ENCODE measurements at places on chromosomes 12 and 14. TPM values are rescaled to one million over a fixed set of nuclear protein-coding genes. Genes with fewer than 3 reads are reported as not detected.

GRCh38 chr12:473863-474577, 14.3 kb downstream of the B4GALNT3 start:
- no peak overlapping the region for H3K27ac ChIP-seq
- no peak for DNase-seq
- H3K27me3 ChIP-seq = no peaks in the 10 kb centered on the region

DNA sequence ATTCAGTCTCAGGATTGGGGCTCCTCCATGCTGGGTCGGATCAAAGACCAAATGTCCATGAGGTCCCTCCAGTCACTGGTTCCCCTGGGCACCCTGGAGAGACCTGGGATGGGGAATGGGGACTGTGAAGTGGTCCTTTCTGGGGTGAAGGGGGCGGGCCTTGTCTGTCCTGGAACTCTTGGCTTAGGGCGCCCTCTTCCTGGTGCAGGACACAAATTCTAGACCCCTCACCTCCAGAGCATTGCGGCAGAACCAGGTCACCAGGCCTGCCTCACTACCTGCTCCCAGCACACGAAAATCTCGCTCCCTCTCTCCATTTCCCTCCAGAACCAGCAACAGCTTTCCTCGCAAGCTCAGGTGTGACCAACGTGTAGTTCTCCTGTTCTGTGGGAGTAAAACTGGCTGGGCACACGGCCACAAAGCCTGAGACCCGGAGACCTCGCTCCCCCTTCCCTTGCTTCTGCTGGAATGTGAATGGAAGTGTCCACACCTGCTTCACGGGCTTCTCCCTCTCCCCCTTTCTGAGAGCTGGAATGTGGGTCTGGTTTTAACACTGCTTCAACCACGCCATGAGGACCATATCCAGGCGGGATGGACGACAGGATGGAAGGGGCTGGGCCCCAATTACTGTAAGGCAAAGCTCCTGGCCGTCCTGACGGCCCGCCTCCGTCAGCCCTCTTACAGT, 112.7 kb downstream of the SCARB1 start:
- H3K36me3 ChIP-seq = no peaks in the 10 kb centered on the region
- H3K27me3 ChIP-seq = no peaks in the 10 kb centered on the region
- peaks cover 19% of the 10 kb centered on the region for H3K4me1 ChIP-seq

GRCh38 chr12:49950273-49951251, at the start of gene AQP2:
AQP2 (plus strand) TSS chr12:49950737; CDS start chr12:49950831, 94 bp downstream.
- H3K27me3 ChIP-seq = no peaks in the 10 kb centered on the region
- peaks cover 3% of the 10 kb centered on the region for H3K4me1 ChIP-seq
- no peak within 1 kb of the TSS for H3K4me3 ChIP-seq
- no peaks in the 10 kb centered on the region for H3K36me3 ChIP-seq

- no peaks in the 10 kb centered on the region for H3K4me1 ChIP-seq
- H3K27ac ChIP-seq = no peak overlapping the region
- DNase-seq = no peak
- H3K36me3 ChIP-seq = no peaks in the 10 kb centered on the region
- H3K27me3 ChIP-seq = peaks cover 83% of the 10 kb centered on the region
These were observed 68.9 kb downstream of the DAD1 start for GRCh38 chr14:22519877-22520685.

DNA sequence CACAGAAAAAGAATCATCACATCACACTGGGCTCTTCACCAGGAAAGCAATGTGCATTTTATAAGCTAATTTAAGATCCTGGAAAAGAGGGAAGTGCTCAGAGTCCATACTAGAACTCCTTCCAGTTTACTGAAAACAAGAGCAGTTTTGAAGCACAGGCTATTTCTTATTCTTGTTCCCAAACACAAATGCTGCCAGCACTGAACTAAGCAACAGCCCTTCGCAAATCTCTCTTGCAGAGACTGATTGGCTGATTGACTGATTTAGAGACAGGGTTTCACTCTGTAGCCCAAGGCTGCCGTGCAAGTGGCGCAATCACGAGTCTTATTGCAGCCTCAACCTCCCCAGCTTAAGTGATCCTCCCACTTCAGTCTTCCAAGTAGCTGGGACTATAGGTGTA, 44.8 kb downstream of the BCL2L14 start:
- no peak overlapping the region for H3K27ac ChIP-seq
- no peak for DNase-seq
- no peak overlapping the region for H3K4me3 ChIP-seq
- no peaks in the 10 kb centered on the region for H3K4me1 ChIP-seq
- H3K36me3 ChIP-seq = no peaks in the 10 kb centered on the region

GRCh38 chr12:88185988-88186387, 43.9 kb downstream of the TMTC3 start:
- peak; percentile 1 for DNase-seq
- no peaks in the 10 kb centered on the region for H3K36me3 ChIP-seq
- H3K27ac ChIP-seq = no peak overlapping the region
- H3K27me3 ChIP-seq = no peaks in the 10 kb centered on the region
- H3K4me3 ChIP-seq = no peak overlapping the region
- peaks cover 13% of the 10 kb centered on the region for H3K4me1 ChIP-seq

GRCh38 chr12:100197486-100197885, 3.1 kb upstream of the ACTR6 start:
- H3K4me3 ChIP-seq = no peak overlapping the region
- peaks cover 8% of the 10 kb centered on the region for H3K4me1 ChIP-seq
- H3K36me3 ChIP-seq = peaks cover 19% of the 10 kb centered on the region
- H3K27me3 ChIP-seq = no peaks in the 10 kb centered on the region
- H3K27ac ChIP-seq = no peak overlapping the region

DNA sequence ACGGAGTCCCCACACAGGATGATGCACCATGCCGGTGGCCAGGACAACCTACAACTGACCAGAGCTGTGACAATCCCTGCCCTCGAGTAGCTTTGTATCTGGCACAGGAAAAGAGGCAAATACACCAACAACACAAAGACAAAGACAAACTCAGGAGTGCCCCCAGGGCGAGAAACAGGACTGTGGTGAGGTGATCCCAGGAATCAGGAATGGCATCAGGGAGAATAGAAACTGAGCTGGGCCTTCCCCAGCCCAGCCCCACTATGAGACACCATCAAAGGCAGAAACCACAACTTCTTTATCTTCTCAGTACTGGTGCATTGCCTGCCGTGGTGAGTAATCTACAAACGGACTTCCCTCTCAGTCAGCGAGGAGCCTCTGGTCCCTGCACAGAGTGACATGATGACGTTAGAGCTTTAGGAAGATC, 157.7 kb downstream of the TTC7B start:
- H3K4me1 ChIP-seq = no peaks in the 10 kb centered on the region
- no peaks in the 10 kb centered on the region for H3K36me3 ChIP-seq
- H3K4me3 ChIP-seq = no peak overlapping the region
- H3K27ac ChIP-seq = no peak overlapping the region

DNA sequence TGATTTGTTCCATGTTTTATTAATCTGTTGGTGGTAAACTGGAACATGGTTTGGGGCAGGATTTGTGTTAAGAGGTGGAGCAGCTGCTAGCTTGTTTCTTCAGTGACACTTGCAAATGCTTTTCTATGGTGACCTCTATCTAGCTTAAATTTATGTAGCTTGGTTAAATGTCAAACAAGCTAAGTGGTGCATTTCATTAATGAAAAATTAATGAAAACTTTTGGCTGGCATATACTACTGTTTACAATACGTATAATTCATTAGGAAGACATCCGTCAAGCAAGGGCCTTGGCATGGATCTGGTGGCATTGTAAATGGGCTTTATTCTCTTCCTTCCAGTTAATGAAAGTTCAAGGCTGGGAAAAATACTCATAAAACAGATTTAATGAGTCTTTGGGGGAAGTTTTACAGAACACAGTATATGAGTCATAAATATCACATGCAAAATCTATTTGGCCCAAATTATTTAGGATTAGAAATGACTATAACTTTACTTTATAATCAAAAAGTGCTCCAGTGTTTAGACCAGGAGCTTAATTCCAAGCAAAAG, 807.7 kb upstream of the SEL1L start:
- H3K27ac ChIP-seq = no peak overlapping the region
- DNase-seq = no peak
- no peaks in the 10 kb centered on the region for H3K36me3 ChIP-seq
- H3K27me3 ChIP-seq = no peaks in the 10 kb centered on the region

DNA sequence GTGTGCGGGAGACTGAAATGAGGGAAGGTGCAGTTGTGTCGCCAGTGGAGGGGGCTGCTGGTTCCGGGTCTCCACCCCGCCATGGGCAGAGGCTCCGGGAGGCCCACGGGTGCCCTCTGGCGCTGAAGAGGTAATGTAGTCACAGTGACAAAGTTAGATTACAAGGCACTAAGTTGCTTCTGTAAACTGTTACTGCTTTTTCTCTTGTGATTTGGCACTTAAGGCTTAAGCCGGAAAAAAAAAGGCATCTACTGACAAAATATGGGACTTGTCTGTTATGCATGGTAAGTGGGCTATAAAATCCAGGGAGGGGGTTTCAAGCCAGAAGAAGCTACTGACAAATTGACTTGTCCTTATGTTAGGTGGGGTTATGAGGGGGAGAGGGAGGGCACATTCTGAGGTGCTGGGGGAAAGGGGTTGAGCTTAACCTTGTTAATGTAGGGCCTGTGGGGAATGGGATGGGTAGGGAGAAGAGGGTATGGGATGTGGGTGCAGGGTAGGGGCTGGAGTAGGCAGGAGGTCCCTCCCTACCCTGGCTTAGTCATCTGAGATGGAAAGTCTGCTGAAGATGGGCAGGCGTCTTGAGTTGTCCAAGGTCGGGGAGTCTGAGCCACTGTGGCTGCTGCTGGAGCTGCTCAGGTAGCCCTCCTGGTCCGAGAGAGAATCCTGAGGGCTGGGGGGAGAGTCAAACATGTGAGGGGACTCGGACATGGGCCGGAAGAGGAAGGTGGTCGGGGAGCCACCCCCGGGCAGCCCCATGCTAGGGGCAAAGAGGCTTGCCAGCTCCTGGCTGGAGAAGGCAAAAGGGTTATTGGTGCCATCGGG, 3.7 kb downstream of the ZFP36L1 start:
- H3K36me3 ChIP-seq = peaks cover 43% of the 10 kb centered on the region
- peak overlapping the region; percentile 99 for H3K27ac ChIP-seq
- H3K4me3 ChIP-seq = peak overlapping the region; percentile 83
- H3K4me1 ChIP-seq = peaks cover 83% of the 10 kb centered on the region

GRCh38 chr14:79251278-79251677, 960.0 kb downstream of the DIO2 start:
- no peak overlapping the region for H3K4me3 ChIP-seq
- H3K27me3 ChIP-seq = no peaks in the 10 kb centered on the region
- no peak for DNase-seq

- no peak overlapping the region for H3K27ac ChIP-seq
- H3K36me3 ChIP-seq = no peaks in the 10 kb centered on the region
- no peaks in the 10 kb centered on the region for H3K27me3 ChIP-seq
- no peak for DNase-seq
- H3K4me1 ChIP-seq = no peaks in the 10 kb centered on the region
These were observed 107.9 kb upstream of the GZMB start for GRCh38 chr14:24741871-24742270.

DNA sequence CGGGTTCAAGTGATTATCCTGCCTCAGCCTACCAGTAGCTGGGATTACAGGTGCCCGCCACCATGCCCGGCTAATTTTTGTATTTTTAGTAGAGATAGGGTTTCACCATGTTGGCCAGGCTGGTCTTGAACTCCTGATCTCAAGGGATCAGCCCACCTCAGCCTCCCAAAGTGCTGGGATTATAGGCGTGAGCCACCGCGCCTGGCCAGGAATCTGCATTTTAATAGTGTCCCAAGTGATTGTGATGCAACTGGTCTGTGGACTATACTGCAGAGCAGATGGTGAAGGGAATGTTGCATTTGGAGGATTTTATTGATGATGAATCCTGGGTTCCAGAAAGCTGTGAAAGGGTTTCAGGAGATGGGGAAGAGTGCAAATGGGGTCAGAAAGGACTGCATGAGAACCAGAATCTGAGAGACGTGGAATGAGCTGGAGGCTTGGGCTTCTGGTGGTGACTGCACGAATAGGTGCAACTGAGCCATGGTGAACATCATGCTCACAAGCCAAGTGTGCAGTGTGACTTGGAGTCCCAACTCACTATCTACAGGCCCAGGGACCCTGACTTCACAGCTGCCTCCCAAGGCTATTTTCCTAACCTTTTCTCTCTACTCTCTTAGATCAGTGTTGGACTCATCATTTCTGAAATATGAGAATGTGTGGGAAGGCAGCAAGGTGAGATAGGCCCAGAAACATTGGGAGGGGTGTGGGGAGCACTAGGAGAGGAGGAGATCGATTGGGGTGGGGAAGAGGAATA, 4.5 kb downstream of the RPS26 start:
- H3K4me3 ChIP-seq = no peak overlapping the region
- H3K27me3 ChIP-seq = no peaks in the 10 kb centered on the region
- H3K4me1 ChIP-seq = peaks cover 31% of the 10 kb centered on the region
- peak overlapping the region; percentile 46 for H3K27ac ChIP-seq

DNA sequence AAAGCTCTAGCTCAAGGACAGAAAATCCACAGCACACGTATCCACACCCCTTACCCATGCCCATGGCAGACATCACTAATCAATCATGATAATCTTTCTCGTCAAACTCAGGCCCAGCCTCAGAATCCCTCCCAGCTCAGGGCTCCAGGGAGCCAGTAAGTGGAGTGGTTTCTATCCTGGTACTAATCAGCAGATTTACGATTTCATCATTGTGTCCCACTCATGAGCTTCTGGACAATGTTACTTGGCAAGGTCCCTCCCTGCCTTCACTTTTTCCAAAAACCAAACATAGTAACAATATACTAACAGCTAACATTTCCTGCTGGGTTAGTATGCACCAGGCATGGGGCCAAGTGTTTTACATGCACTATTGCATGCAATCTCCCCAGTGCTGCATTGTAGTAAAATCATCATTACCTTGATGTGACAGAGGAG, 45.8 kb upstream of the NCOR2 start:
- no peak for DNase-seq
- no peak overlapping the region for H3K27ac ChIP-seq

- H3K36me3 ChIP-seq = no peaks in the 10 kb centered on the region
- H3K4me3 ChIP-seq = no peak overlapping the region
These were observed 70.1 kb upstream of the PLXNC1 start for GRCh38 chr12:94078138-94078723.

DNA sequence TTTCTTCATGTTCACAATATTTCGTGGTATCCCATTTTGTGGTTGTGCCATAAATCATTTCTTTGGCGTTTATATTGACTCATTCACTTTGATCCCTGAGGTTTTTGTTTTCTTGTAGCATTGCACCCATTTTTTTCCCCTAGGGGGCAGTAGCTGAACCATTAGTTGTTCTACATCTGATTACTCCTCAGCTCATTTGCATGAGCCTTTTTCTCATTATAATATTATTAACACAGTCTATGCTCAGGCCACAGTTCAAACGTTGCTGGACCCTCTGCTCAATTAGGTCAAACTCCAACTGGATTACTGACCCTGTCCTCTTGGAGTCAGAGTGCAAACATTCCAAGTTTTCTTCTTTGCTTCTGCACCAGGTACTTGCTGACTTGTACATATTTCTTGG, 475.4 kb upstream of the SEL1L start:
- no peak overlapping the region for H3K27ac ChIP-seq
- H3K4me1 ChIP-seq = no peaks in the 10 kb centered on the region

Gene CCDC177
- not detected for total RNA-seq

Gene ABCC9
- 0.05 TPM for total RNA-seq

Gene SERPINA10
- not detected for total RNA-seq

Gene GSC
- not detected for total RNA-seq

Gene DIO3
- 0.34 TPM for total RNA-seq

Gene GPR162
- total RNA-seq = 2.3 TPM

Measured in HCT116 (cell line).